ENCODE measurements at places on chromosomes 2 and 18.

- DNase-seq: no peak
Measured at GRCh38 chr2:105301646-105302045, 27.9 kb downstream of the TGFBRAP1 start.

GRCh38 chr2:20604951-20605381 lies 45.9 kb downstream of the HS1BP3 start:
- DNase-seq: no peak

DNA sequence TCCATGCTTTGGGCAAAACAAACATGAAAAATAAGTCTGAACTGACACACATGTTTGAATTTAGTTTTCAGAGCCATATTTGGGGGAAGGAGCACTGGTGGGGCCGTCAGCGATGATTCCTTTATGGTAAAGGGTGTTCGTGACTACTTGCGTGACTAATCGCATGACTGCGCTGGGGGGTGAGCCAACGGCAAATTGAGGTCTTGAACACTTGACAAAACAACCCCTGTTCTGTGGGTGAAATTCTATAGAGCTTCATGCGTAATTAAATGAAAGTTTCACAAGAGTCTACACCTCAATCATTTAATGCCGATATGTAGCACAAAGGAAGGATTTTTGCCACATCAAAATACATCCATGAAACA lies 127.5 kb upstream of the CYP1B1 start:
- no peak for DNase-seq

- no peak for DNase-seq
Measured at GRCh38 chr18:47953471-47953931, 23.0 kb upstream of the SMAD2 start.

DNA sequence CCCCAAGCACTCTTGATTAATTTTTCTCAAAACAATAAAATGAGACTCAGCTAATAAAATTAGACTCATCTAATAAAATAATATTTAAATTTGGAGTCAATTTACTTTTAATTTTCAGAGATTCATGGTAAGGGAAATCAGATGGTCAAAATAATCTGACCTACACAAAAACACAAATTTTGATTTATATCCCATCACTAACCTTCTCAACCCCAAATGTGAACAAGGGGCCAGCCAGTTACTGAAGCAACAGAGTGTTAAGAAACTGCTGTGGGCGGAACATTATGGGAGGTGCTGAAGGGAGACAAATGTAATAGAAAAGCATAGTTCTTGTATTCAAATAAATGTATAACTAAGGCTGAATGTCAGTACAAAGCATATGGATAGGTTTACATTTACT lies 28.5 kb upstream of the PPP3R1 start:
- DNase-seq: no peak

DNA sequence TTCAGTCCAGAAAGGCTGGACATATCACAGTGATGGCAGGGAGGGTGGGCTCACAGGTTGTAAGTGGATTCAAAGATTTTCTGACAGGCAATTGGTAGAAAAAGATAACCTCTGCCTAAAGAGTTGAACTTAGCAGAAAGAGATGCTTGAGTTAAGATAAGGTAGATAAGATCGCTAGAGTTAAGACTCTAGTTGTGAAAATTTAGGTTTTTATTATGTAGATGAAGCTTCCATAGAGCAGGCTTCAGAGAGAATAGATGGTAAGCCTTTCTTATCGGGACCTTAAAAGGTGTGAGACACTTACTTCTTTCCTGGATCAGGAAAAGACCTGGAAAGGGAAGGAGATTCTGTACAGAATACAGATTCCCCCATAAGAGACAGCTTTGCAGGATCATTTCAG lies 134.4 kb downstream of the GULP1 start:
- DNase-seq: no peak

DNA sequence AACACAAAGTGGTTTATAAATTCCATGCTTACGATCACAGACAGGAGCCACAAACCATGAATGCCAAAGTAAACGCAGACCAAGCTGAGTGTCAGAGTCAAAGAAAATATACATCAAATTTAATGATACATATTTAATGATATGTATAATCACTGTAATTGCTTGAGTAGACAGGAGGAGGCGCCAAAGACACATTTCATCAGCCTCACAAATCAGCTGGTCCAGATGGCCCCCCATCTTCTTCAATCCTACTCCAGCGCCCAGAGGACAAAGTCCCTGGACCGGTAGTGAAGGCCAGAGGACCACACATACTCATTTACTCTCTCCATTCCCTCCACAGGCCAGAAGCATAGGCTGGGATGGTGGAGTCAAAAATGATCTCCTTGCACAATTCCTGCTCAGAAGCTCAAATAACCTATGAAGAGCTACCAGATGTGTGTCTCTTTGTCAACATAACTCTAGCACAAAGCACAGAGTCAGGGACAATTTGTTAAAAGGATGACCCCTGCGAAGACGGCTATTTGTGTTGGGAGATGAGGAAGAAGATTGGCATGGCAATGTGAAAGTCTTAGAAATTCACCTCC lies 149.3 kb upstream of the PGAP1 start:
- no peak for DNase-seq

- DNase-seq: no peak
Measured at GRCh38 chr18:9191658-9192256, 55.2 kb downstream of the ANKRD12 start.

- DNase-seq: no peak
Measured at GRCh38 chr2:202121532-202122162, 48.6 kb downstream of the KIAA2012 start.

- no peak for DNase-seq
Measured at GRCh38 chr2:122596598-122596997, 841.1 kb downstream of the TSN start.

GRCh38 chr18:62898359-62898758 lies 183.0 kb downstream of the PHLPP1 start:
- peak; percentile 38 for DNase-seq

GRCh38 chr18:26383454-26384270 lies 157.4 kb downstream of the TAF4B start:
- DNase-seq: no peak

DNA sequence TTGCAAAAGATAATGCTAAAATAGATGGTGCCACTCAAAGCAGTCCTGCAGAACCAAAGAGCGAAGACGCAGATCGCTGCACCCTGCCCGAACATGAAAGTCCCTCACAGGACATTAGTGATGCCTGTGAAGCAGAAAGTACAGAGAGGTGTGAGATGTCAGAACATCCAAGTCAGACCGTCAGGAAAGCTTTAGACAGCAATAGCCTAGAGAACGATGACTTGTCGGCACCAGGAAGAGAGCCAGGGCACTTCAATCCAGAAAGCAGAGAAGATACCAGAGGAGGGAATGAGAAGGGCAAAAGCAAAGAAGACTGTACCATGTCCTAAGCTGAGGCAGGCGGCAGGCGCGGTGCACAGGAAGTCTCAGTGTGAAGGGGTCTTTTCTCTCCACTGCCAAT lies 34.8 kb upstream of the RBM44 start:
- no peak for DNase-seq

GRCh38 chr2:209525331-209525730 lies 101.5 kb downstream of the MAP2 start:
- no peak for DNase-seq

- DNase-seq: no peak
Measured at GRCh38 chr18:48947560-48947959, 3.2 kb downstream of the SMAD7 start.

GRCh38 chr2:128076461-128077106 lies 14.4 kb upstream of the UGGT1 start:
- no peak for DNase-seq

GRCh38 chr18:21105936-21106335 lies 5.7 kb downstream of the ROCK1 start:
- DNase-seq: no peak

GRCh38 chr2:36416370-36417165 lies 61.0 kb downstream of the CRIM1 start:
- DNase-seq: no peak

GRCh38 chr18:45521777-45522176 lies 93.5 kb upstream of the SLC14A2 start:
- no peak for DNase-seq

DNA sequence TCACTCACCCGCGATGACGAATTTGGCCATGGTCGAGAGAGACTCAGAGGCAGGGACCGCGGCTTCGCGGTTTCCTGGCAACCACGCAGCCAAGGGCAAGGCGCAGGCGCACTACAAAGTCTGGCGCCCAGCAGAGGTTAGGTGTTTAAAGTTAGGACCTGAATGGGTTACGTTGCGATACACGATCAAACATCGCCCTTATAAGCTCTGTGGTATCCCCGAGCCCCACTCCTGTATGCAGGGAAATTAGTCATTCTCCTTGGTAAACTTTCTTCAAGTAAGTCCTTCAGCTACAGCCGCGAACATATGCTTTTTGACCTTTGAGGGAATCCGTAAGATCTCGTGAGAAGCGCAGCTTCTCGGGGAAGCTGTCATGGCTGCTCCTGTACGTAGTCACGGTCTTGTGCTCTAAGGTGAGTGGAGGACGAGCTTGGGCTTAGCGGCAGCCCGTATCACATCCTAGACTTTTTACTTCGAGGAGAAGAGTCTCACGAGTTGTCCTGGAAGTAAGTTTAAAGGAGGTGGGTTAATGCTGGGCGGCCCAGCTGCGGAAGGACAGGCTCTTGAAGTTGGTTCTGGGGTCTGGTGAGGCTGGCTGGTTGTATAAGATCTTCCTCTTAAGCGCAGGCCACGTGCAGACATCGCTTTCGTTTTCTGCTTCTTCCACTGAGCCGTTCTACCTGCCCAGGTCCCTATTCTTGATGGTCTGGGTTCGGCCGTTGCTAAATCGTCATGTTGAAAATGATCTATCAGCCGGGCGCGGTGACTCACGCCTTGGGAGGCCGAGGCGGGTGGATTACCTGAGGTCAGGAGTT lies at the start of the genes FASTKD2 and MDH1B:
TSS of gene FASTKD2 (plus strand) at position 365 of the 815 bp plus-strand sequence. CDS start 1,088 bp downstream, outside the sequence.
TSS of gene MDH1B (minus strand) at position 87 of the 815 bp plus-strand sequence. CDS start at position 30, 57 bp downstream.
- DNase-seq: peak; percentile 51

DNA sequence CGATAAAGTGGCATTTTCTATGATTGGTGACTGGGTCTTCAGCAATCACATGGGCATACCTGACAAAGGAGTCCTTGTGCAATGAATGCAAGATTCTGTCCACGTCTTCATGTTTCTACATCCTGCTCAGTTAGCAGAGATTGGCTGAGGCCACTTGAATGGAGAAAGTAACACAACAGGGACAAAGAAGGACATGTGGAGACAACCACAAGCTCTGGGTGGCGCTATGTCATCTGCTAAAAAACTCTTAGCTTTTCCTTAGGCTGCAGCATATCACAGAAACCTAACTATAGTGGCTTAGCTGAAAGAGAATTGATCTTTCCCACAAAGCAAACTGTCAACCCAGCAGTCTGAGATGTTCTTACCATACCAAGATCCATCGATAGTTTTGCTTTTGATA lies 1109.7 kb downstream of the SOCS6 start:
- DNase-seq: no peak

GRCh38 chr2:30293303-30293921 lies 62.1 kb downstream of the LBH start:
- DNase-seq: no peak

GRCh38 chr18:49591775-49592174 lies 29.9 kb downstream of the LIPG start:
- no peak for DNase-seq

All from GM12891 (cell line).